Neural crest cell (in vitro differentiated cells): ENCODE measurements at places on chromosomes 16 and 17. TPM values are rescaled to one million over a fixed set of nuclear protein-coding genes. Genes with fewer than 3 reads are reported as not detected.
A peak's percentile ranks its signal among the peaks of the same experiment; 100 is the strongest.

The TBC1D3E gene
- not detected in 2 replicates for total RNA-seq

The ENPP7 gene
- total RNA-seq = not detected in 2 replicates

The COA3 gene
- 85.3 and 92.7 TPM in 2 replicates for total RNA-seq

The SLC5A11 gene
- not detected in 2 replicates for total RNA-seq

The ASPHD1 gene
- 2.5 and 2.8 TPM in 2 replicates for total RNA-seq

The CLDN6 gene
- total RNA-seq = 0.47 and 0.55 TPM in 2 replicates

The HS3ST3B1 gene
- total RNA-seq = 57.0 and 58.3 TPM in 2 replicates

The PRR11 gene
- total RNA-seq = 77.2 and 78.8 TPM in 2 replicates

- DNase-seq = no peak
Measured at GRCh38 chr17:59863616-59864015, 29.1 kb downstream of the TUBD1 start.

DNA sequence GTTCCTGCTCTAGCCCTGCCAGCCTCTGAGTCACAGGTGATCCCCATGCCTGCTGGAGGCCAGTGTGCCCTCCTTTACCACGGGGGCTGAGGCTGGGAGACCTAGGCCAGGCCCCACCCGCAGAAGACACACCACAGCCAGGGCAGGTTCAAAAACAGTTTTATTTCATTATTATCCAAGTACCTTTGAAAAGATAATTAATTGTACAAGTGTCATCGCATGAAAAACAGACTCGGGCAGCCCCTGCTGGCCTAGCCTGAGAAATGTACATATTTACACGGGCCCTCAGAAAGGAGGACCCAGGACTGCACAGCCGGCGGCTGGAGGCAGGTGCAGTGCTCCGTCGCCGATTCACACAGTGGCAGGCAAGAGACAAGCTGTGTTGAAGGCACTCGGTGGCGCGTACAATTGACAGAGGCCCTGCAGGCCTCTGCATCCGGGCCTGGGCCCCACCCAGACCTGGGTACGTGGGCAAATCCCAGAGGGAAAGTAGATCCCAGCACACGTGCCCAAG lies 4.4 kb downstream of the PDIA2 start:
- no peak for DNase-seq

DNA sequence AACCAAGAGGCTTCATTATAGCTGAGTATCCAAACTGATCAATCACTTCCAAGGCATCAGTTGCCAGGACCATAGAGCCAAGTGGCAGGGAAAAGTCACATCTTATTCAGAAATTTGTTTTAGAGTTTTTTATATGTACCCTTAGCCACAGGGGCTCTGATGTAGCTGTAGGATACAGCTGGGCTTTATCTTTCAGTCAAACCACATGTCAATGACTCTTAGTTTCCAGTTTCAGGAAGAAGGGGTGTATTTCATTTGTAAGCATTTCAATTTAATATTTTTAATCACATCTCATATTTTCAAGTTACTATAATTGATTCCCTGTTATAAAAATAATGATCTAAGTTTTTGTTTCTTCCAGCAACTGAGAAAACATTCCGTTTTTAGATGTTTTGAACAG lies 2.9 kb upstream of the FLCN start:
- DNase-seq = no peak

- no peak for DNase-seq
Measured at GRCh38 chr17:20074489-20074888, 65.3 kb downstream of the SPECC1 start.

GRCh38 chr16:29784157-29784556 lies 6.1 kb downstream of the ZG16 start:
- no peak for DNase-seq

DNA sequence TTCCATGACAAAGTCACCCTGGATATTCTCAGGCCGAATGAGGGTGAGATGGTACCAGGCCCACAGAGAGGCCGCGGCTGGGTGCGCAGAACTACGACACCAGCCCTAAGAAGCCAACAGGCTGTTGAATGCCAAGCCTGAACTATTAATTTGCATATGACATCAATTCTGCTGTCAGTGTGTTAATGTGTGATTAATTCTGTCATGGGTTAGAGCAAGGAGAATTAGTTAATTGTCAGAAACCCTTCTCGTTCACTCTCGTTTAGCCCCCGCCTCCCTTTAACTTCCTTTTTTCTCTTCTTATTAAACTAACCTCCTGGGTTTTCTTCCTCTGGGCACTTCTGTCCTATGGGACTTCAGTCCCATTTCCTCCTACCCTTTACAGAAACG lies 123.4 kb downstream of the ZFHX3 start:
- DNase-seq = no peak

GRCh38 chr17:8320990-8321389 lies 10.9 kb downstream of the ARHGEF15 start:
- no peak for DNase-seq

GRCh38 chr17:50465635-50466034 lies 3.0 kb downstream of the CHAD start:
- no peak for DNase-seq

DNA sequence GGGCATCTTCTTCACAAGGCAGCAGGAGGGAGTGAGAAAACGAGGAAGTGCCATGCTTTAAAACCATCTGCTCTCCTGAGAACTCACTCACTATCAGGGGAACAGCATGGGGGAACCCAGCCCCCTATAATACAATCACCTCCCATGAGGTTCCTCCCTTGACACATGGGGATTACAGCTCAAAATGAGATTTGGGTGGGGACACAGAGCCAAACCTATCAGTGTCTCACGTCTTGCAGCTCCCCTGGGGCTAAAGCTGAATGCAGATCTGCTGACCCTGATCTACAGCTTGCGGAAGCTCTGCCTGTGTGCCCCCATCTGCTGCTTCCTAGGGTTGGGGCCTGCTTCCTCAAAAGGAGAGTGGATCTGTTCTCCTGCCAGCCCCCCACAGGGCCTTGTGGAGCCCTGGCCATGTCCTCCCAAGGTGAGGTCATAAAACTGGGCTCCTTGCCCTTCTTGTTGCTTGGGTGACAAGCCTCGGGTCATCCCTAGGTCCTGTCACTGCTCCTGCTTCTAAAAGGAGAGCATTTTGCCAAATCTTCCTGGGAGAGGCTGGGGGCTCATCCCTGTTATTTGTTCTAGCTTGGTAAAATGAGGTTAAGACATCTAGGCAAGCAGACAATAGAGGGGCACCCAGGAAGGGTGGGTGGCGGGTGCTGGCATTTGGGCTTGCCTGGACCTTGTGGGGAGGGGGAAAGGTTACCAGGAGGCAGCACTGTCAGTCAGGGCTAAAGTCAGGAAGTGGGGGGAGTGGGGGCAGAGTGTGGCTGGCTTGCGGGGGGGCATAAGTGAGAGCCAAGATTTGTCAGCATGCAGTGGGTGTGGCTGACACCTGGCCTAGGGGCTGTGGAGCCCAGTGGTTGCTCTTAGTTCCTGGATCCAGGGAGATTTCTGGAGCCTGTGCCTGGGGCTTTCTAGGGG lies 16.0 kb downstream of the KRT33A start:
- DNase-seq = no peak

DNA sequence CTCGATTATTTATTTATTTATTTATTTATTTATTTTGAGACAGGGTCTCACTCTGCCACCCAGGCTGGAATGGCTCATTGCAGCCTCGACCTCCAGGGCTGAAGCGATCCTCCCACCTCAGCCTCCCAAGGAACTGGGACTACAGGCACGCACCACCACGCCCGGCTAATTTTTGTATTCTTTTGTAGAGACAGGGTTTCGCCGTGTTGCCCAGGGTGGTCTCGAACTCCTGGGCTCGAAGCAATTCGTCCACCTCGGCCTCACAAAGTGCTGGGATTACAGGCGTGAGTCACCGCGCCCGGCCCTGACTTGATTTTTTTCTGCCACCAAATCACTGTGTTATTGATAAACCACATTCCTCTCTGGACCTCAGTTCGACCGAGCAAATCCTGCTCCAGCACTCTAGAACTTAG lies 758 bp upstream of the RPL23A start:
- peak; percentile 18 for DNase-seq

GRCh38 chr17:76011951-76012350 lies 11.3 kb downstream of the CDK3 start:
- DNase-seq = no peak

GRCh38 chr16:21618281-21618680 lies 18.9 kb downstream of the METTL9 start:
- no peak for DNase-seq

DNA sequence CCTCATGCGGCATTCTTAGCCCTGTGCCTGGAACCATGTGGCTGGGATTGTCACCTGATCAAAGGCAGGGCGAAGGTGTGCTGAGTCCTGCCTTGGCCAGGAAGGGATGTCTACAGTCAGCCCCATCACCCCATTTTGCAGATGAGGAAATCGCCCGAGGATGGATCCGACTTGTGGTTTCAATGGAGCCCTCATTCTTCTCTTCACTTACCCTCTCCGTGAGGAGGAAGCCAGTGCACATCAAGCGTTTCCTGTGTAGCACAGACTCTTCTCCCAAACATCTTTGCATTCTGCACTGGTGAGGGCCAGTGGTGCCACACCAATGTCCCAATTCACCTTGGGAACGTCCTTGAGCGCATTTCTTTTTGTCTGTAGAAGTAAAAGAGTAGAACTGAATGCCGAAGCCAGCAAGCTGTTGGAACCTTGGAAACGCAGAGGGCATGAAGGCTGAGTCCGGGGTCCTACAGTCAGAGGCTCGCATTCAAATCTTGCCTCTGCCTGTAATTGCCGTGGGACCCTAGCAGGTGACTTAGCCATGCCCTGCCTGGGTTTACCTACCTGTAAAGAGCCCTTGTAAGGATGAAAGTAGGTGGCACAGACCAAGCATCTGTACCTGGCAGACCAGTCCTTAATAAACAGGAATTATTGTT lies 85.4 kb downstream of the IRF8 start:
- no peak for DNase-seq

DNA sequence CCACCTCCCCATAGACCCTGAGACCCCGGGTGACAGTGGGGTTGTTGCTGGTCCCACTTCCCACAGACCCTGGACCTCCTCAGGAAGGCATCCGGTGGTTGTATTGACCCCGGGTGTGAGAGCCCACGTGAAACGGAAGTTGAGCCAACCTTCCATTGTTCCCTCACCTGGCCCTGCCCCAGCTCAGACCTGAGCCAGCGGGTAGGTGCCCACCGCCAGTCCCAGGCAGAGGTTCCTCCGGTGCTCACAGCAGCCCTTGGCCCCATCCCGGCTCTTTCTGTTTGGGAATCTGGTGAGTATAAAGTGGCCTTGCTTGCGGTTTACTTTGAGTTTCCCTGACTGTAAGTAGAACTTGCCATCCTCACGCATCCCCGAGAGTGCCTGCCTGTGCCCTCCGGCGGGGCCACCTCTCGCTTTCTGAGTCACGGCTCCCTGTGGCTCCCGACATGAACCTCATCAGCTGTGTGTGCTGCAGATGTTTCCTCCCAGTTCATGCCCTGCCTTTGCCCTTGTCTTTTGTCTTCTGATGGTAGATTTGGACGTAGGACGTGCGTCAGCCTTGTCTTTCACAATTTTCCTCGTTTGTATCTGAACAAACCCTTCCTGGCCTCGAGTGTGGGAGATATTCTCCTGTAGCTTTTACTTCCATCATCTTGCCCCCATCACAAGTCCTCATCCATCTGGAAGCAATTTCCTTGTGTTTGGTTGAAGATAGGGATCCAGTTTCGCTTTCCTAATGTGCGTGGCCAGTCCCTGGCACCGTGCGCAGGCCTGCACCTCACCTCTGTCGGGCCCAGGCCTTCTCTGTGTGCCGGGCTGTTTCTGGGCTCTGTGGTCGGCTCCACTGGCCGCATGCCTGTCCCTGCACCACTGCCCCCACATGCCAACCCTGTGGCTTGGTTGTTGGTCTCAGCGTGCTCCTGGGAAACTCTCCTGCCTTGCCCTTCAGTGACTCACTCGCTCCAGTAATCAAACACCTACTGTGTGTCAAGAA lies 76.0 kb downstream of the METRNL start:
- no peak for DNase-seq

DNA sequence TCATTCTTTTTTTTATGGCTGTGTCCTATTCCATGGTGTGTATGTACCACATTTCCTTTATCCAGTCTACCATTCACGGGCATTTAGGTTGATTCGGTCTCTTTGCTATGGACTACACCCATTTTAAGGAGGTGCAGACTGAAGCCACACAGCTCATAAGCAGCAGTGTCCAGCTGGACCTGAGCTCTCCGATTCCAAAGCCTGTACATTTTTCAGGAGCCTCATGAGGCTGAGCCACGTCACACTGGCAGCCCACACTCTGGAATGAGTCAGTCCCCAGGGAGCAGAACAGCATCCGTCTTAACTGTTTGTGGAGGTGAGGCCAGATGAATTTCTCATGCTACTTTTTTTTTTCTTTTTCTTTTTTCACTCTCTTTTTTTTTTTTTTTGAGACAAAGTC lies 116.1 kb downstream of the C16orf95 start:
- no peak for DNase-seq

DNA sequence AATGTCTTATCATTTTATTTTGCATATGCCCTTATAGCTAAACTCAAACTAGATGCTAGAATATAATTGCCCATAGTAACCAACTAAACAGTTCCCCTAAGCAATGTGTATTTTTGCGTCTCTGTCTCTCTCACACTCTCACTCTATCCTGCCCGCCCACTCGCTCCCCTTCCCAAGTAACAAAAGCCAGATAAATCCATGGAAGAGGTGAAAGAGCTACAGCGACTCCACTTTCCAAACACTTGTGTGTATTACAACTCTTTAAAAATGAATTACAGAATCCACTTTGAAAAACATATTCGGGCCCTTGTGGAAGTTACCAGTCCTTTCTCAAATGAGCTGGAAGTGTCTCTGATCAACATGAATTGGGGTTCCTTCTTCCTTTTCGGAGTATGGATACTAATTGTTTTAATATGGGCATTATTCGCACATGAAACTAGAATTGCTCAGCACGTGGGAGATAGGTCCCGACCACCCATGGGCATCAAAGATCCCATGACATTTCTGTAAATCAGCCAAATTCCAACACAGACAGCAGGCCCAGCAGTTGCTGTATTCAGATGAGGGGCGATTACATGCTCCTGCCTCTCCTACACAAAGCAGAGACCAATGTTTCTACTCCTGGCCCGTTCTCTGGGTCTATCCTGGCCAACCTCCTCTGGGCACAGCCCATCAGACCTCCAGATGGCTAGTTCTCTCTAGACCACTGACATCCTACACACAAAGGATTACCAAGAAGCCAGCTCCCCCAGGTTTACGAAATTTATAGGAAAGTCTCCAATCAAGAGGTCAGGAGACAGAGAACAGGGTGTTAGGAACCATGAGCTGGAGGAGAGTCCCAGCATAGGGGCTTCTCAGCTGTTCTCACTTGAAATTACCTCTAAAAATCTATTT lies 121.5 kb downstream of the ZFHX3 start:
- DNase-seq = no peak
